RWPE2 (cell line): ENCODE measurements at places on chromosomes 13 and 19.

DNA sequence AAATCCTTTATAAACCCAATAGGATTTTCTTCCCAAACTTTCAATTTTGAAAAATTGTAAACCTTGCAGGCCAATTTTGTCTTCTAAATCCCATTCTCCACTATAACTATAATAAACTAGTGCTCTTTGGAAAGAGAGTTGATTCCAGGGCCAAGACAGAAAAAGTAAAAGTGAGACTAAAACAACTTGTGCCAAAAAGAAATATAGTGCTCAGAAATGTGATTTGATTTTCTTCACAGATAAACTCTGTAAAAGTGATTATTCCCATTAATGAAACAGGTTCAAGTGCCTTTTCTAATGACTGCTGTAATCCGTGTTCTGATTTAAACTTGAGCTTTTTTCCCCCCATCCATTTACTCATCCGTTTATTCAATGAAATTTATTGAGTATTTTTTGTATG is 1831.1 kb downstream of the SLITRK5 start:
- DNase-seq: no peak
- H3K4me1 ChIP-seq: no peaks in the 10 kb centered on the region
- H3K4me3 ChIP-seq: no peak overlapping the region
- no peak overlapping the region for H3K27ac ChIP-seq
- H3K27me3 ChIP-seq: no peaks in the 10 kb centered on the region

DNA sequence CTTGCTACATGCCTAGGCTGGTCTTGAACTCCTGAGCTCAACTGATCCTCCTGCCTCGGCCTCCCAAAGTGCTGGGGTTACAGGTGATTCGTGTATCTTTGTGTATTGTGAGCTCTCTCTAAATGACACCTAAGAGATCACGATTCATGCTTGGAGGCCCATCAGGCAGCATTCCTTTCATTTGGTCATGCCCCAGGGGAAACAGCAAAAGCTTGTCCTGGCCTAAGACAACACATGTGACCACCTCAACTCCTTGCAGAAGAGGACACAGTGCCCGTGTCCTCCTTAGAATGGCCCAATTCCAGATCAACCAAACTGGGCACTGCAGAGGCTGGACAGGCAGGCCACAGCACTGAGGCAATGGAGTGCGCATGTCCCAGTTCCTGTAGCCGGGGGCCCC is 32.5 kb downstream of the ZC3H4 start:
- H3K4me1 ChIP-seq: peaks cover 4% of the 10 kb centered on the region
- no peak overlapping the region for H3K4me3 ChIP-seq
- no peaks in the 10 kb centered on the region for H3K27me3 ChIP-seq
- peaks cover 97% of the 10 kb centered on the region for H3K36me3 ChIP-seq
- no peak overlapping the region for H3K27ac ChIP-seq
- DNase-seq: no peak

- H3K27ac ChIP-seq: no peak overlapping the region
- H3K4me1 ChIP-seq: no peaks in the 10 kb centered on the region
- DNase-seq: peak; percentile 42
- H3K4me3 ChIP-seq: peak overlapping the region; percentile 27
- H3K27me3 ChIP-seq: no peaks in the 10 kb centered on the region
These were observed 6.1 kb downstream of the IL4I1 start for GRCh38 chr19:49890349-49891311.

- H3K27ac ChIP-seq: no peak overlapping the region
- H3K36me3 ChIP-seq: no peaks in the 10 kb centered on the region
- no peaks in the 10 kb centered on the region for H3K27me3 ChIP-seq
- DNase-seq: no peak
- H3K4me3 ChIP-seq: no peak overlapping the region
- H3K4me1 ChIP-seq: no peaks in the 10 kb centered on the region
These were observed 102.7 kb downstream of the LMO7 start for GRCh38 chr13:75738841-75739240.

- DNase-seq: no peak
- no peaks in the 10 kb centered on the region for H3K27me3 ChIP-seq
These were observed 20.8 kb downstream of the KLF2 start for GRCh38 chr19:16345457-16345856.

DNA sequence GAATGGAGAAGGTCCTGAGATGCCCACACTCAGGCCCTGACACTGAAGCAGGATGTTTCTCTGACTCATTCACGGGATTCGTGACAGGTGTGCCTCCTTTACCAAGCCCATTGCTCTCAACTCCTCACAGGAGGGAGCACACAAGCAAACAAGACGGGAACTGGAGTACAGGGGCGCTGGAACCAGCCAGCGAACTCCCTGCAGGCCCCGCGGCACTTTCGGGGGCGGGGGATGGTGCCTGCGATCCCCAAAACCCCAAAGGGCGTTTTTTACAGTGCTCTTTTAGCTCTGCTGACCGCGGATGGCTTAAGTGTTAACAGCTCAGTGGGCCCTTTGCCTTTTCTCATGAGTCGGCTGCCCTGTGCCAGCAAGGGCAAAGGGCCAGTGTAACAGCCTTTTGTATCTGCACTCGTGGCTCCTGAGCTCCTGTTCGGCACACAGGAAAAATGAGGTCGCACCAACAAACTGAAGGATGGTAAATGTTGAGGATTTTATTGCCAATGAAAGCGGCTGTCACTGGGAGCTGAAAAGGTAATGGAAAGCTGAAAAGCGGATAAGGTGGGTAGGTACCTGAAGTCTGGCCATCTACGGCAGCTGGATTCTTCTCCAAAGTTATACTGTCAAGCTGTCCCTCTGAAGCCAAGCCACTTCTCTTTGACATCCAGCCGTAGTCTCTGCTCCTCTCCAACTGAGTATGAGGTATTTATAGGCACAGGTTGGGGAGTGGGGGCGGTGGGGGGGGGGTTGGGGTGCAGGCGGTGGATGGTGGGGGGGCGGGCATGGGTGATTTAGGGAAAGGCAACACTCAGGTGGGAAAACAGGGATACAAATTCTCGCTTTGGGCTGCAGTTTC is 65.0 kb upstream of the TRPC4 start:
- no peak overlapping the region for H3K27ac ChIP-seq
- H3K4me3 ChIP-seq: no peak overlapping the region
- DNase-seq: no peak
- H3K27me3 ChIP-seq: peaks cover 9% of the 10 kb centered on the region
- no peaks in the 10 kb centered on the region for H3K4me1 ChIP-seq
- no peaks in the 10 kb centered on the region for H3K36me3 ChIP-seq

DNA sequence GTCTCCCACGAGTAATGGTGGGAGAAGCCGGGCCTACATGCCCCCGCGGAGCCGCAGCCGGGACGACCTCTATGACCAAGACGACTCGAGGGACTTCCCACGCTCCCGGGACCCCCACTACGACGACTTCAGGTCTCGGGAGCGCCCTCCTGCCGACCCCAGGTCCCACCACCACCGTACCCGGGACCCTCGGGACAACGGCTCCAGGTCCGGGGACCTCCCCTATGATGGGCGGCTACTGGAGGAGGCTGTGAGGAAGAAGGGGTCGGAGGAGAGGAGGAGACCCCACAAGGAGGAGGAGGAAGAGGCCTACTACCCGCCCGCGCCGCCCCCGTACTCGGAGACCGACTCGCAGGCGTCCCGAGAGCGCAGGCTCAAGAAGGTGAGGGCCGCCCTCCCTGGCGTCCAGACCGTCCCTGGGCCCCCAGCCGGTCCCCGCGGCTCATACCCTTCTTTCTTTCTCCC is 1.4 kb upstream of the USF2 start:
- H3K36me3 ChIP-seq: peaks cover 41% of the 10 kb centered on the region
- H3K4me1 ChIP-seq: no peaks in the 10 kb centered on the region
- H3K27me3 ChIP-seq: no peaks in the 10 kb centered on the region
- H3K27ac ChIP-seq: peak overlapping the region; percentile 90

GRCh38 chr13:84265257-84265764 is 383.0 kb upstream of the SLITRK1 start:
- no peaks in the 10 kb centered on the region for H3K36me3 ChIP-seq
- H3K4me3 ChIP-seq: no peak overlapping the region
- no peaks in the 10 kb centered on the region for H3K27me3 ChIP-seq
- H3K4me1 ChIP-seq: no peaks in the 10 kb centered on the region

DNA sequence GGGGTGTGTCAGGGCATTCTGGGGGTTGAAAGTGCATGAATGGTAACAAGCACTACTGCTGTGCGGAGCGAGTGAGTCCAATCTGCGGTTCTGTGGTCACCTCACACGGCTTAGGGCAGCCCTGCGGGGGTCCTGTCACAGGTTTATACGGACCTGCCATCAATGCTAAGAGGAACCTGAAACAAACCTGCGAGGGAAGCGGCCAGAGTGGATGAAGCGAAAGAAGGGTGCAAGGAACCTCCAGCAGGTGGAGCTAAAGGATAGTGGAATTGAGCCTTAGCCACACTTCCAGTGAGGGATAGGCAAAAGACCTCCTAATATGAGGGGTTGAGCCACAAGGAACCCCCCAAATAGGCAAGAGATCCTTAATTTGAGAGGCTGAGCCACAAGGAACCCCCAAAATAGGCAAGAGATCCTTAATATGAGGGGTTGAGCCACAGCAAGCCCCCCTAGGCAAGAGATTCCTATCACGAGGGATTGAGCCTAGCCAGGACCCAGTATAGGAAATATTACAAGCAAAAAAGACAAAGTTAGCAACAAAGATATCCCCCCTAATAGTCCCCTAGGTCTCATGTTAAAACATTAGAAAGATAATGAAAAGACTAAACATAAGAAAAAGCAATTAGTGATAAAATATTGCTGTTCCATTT is 6.3 kb upstream of the ZNF69 start:
- no peak for DNase-seq
- H3K36me3 ChIP-seq: no peaks in the 10 kb centered on the region
- no peak overlapping the region for H3K4me3 ChIP-seq
- no peaks in the 10 kb centered on the region for H3K27me3 ChIP-seq
- H3K27ac ChIP-seq: no peak overlapping the region

- peak overlapping the region; percentile 31 for H3K27ac ChIP-seq
- no peak overlapping the region for H3K4me3 ChIP-seq
These were observed 115.9 kb downstream of the TSHZ3 start for GRCh38 chr19:31233295-31233800.

- DNase-seq: no peak
- H3K27me3 ChIP-seq: no peaks in the 10 kb centered on the region
- no peaks in the 10 kb centered on the region for H3K36me3 ChIP-seq
- H3K4me1 ChIP-seq: peaks cover 7% of the 10 kb centered on the region
- no peak overlapping the region for H3K27ac ChIP-seq
These were observed 240.0 kb upstream of the SERP2 start for GRCh38 chr13:44133626-44134025.

GRCh38 chr13:92849381-92849780 is 377.2 kb upstream of the GPC6 start:
- no peaks in the 10 kb centered on the region for H3K27me3 ChIP-seq
- H3K4me3 ChIP-seq: no peak overlapping the region
- H3K4me1 ChIP-seq: no peaks in the 10 kb centered on the region
- no peaks in the 10 kb centered on the region for H3K36me3 ChIP-seq

- no peak for DNase-seq
- no peaks in the 10 kb centered on the region for H3K4me1 ChIP-seq
- H3K4me3 ChIP-seq: no peak overlapping the region
- no peak overlapping the region for H3K27ac ChIP-seq
These were observed 1.1 kb upstream of the PROZ start for GRCh38 chr13:113157206-113157928.

DNA sequence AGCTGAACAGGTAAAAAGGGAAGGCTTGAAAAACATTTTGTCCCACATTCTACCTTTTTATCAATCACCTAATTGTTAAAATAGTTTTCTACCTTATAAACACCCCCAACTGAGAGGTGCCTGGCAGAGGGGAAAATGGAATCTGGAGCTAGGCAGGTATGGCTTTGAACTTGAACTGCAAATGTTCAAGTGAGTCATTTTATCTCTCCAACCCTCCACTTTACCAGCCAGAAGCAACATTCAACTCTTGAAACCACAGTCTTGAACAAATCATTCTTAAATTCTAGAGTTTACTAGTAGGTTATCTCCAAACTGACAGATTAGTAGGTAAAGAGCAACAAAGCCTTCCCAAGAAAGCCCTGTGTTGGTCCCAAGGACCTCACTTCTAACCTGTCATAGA is 116.9 kb downstream of the ABCC4 start:
- H3K36me3 ChIP-seq: no peaks in the 10 kb centered on the region
- H3K4me3 ChIP-seq: no peak overlapping the region
- no peak overlapping the region for H3K27ac ChIP-seq
- no peaks in the 10 kb centered on the region for H3K4me1 ChIP-seq
- DNase-seq: no peak

DNA sequence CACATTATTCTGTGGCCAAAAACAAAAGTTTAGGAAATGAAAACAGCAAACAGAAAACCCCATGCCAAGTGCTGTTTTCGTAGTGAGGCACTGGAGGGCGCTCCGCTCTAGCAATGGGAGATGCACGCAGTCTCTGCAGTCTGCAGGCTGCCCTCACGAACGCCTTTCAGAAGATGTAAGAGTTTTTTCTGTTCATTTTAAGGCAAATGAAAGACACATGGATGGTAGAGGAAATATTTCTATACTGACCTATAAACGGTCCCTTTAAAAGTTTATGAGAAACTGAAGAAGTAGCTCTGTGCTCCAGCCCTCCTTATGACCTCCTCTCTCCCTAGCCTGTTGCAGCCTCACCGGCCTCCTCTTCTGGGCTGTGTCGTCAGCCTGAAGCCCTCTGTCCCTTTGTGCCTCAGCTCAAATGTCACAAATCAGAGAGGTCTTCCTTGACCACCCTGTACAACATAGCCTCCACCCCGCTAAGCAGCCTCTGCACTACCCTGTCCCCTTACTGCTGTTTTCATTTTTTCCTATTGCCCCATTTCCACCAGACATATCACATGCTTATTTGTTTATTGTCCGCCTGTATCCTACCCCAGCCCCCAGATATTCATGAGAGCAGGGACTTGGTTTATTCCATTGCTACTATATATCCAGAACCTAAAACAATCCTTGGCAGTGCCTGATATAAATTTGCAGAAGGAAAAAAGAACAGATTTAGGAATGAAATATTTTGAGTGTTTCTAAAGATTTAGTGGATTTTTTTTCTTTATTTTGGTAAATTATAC is 116.4 kb downstream of the TM9SF2 start:
- H3K4me3 ChIP-seq: no peak overlapping the region
- H3K36me3 ChIP-seq: no peaks in the 10 kb centered on the region
- H3K4me1 ChIP-seq: peaks cover 9% of the 10 kb centered on the region
- no peak overlapping the region for H3K27ac ChIP-seq
- DNase-seq: no peak
- H3K27me3 ChIP-seq: no peaks in the 10 kb centered on the region

- peak overlapping the region; percentile 90 for H3K27ac ChIP-seq
- no peak for DNase-seq
- peaks cover 15% of the 10 kb centered on the region for H3K4me1 ChIP-seq
- H3K36me3 ChIP-seq: no peaks in the 10 kb centered on the region
- H3K27me3 ChIP-seq: no peaks in the 10 kb centered on the region
- no peak overlapping the region for H3K4me3 ChIP-seq
These were observed 656.1 kb downstream of the TBC1D4 start for GRCh38 chr13:74825938-74826246.

DNA sequence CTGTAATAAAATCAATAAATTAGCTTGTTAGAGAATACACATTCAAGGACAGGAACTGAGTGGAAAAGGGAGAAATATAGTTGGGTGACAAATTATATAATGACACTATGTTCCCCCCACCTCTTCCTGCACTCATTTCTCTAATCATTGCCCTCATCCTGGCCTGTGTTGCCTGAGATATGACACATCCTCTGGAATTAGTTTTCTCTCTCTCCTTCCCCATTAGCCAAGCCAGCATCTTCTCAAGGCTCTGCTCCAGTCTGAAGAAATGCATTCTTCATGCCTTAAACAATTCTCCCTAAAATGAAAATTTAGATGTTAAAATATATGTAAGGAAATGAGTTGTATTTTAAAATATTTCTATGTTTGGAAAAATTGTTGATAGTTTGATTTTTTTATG is 280.3 kb downstream of the POU4F1 start:
- H3K27ac ChIP-seq: peak overlapping the region; percentile 47
- H3K27me3 ChIP-seq: no peaks in the 10 kb centered on the region
- no peak for DNase-seq
- H3K36me3 ChIP-seq: no peaks in the 10 kb centered on the region
- H3K4me1 ChIP-seq: peaks cover 22% of the 10 kb centered on the region
